ENCODE measurements at places on chromosomes 3 and 15. TPM values are rescaled to one million over a fixed set of nuclear protein-coding genes. Genes with fewer than 3 reads are reported as not detected.

Gene LDHAL6B
- not detected for total RNA-seq

Gene PKM
- total RNA-seq: 2,533 TPM

Gene TRANK1
- total RNA-seq: 2.1 TPM

Gene CORO2B
- total RNA-seq: 7.7 TPM

Gene IL5RA
- total RNA-seq: not detected

Gene TEX55
- not detected for total RNA-seq

- no peak for DNase-seq
Measured at GRCh38 chr3:188223936-188224335, 70.0 kb downstream of the LPP start.

DNA sequence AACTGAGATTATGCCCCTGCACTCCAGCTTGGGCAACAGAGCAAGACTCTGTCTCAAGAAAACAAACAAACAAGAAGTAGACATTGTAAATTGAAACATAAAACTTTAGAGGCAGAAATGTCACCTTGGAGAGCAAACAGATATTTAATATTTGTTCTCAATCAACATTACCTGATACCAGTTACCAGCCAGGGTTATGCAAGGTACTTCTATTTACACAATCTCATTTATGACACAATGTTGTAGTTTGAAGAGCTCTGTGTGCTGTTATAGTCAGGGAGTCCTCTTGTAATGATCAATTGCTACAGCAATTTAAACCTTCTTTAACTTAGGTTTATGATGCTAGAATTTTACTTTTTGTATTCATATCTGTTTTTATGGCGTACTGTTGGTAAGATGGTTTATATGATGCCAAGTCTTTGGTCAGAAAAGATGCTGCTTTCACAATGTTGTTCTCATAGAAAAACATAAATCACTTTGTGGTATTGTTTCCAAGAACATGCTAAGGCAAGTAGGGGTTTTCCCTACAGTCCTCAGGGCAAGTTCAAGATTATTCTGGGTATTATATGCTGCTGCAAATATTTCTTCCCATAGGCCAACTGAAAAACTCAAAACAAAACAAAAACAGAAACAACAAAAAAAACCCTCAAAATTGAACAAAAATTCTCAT is 173.5 kb downstream of the TNIK start:
- DNase-seq: no peak

DNA sequence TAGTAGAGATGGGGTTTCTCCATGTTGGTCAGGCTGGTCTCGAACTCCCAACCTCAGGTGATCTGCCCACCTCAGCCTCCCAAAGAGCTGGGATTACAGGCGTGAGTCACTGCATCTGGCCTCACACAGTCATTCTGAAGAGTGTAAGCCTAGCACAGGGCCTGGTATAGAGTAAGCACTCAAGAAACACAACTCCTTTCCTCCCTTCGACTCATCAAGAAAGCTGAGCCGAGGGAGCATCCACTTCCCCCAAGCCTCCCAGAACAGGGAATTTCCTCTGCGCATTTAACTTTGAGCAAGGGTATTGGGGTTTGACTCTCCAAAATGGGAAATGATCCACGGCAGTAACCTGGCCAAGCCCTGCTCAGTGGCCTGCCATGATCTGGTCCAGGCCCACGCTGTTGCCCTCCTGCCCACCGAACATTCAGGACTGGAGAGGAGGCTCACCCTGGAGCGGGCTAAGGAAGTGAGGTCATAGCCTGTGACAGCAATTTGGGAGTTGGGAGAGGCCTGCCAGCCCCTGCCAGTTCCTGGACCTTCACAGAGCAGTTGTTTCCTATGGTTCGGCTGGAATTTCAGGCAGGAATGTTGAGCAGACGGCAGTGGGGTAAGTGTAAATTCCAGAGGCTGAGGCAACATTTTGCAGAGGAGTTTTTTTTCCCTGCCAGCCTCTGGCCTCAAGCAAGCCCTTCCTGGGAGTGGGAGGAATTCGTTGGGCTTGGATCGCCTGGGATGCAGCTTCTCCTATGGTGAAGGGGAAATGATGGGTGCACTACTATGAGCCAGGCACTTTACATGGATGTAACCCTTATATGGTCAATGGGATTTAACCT is 21.2 kb upstream of the SMAD3 start:
- peak; percentile 80 for DNase-seq

DNA sequence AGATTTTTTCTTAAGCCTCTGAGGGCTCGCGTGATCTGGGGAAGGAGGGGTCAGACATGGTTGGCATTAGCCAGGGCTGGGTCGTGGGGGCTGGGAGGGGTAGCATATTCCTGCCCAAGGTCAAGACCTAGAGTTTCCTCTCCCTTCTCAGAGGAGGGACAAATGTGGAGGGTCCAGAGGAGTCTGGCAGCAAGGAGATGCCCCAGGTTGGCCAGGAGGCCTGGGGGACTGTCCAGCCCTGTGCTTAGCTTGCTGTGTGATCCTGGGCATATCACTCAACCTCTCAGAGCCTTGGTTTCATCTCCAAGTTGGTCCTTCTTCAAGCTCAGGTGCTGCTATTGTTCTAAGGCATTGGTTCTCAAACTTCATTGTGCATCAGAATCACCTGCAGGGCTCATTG is 9.1 kb upstream of the CAMP start:
- no peak for DNase-seq

- peak; percentile 13 for DNase-seq
Measured at GRCh38 chr15:76340198-76340802, 3.7 kb downstream of the ISL2 start.

- DNase-seq: no peak
Measured at GRCh38 chr3:140472306-140473020, 205.4 kb upstream of the TRIM42 start.

GRCh38 chr15:45177285-45177684 is 10.5 kb downstream of the SHF start:
- DNase-seq: no peak

DNA sequence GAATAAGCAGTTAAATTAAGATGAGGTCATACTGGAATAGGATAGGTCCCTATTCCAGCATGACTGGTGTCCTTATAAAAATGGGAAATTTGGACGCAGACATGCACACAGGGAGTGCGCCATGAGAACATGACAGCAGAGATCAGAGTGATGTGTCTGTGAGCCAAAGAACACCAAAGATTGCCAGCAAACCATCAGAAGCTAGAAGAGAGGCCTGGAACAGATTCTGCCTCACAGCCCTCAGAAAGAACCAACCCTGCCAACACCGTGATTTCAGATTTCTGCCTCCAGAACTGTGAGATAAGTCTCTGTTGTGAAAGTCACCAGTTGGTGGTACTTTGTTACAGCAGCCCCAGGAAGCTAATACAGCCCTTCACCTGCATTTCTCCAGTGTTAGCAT is 34.7 kb downstream of the EPHB1 start:
- DNase-seq: no peak

DNA sequence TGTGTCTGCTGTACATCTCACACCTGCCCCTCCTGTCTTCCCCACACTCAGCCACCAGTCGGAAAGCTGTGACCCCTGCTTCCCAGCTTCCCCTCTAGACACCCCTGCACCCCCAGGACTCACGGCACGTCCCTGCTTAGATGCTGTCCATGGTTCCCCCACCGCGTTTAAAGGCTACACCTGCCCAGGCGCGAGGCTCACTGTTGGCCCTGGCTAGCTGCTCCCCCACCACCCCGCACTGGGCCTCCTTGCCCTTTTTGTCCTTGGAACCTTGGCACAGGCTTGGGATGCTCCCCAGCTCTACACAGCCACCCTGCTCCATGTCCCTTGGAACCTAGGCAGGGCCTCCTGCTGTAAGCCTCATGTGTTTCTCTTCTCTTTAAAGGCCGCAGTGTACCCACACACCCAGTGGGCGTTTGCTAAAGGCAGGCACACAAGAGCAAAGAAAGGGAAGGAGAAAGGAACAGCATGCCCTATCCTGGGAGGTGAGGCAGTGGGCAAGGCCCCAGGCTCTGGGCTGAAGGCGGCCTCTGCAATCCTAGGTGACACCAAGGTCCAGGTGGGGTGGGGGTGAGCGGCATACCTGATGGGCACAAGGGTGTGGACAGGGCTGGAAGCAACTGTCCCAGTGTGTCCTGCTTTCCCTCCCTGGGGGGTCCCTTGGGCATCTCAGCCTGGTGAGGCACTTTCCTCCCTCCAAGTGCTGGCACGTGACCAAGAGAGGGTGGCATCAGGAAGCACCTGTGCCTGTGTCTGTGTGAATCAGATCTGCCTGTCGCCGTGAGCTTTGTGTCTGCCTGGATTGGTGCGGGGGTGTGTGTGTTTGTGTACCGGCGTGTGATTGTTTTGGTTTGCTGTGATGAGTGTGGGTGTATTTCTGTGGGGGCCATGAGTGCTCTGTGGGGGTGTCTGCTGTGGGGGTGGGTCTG is 54.4 kb downstream of the TPRA1 start:
- DNase-seq: no peak

GRCh38 chr15:23897091-23897490 is 210.0 kb upstream of the NDN start:
- no peak for DNase-seq

- DNase-seq: no peak
Measured at GRCh38 chr15:72998681-72999466, 53.4 kb upstream of the NEO1 start.

DNA sequence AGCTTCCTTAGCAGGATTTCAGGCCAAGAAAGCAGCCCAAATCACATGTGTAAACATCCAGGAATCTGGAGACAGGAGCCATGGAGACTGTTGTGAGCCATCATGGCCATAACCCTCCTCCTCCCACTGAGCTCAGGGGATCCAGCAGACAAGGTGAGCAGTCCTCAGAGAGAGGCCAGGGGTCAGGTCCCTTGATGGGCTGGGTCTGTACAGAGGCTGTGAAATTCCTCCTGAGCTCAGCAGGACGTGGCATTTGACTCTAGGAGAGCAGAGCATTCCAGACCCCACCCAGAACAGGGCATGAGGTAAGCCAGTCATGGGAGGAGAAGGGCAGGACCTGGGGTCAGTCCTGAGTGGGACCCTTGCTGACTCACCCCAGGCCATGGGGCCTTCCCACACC is 67.0 kb upstream of the ACAN start:
- no peak for DNase-seq

DNA sequence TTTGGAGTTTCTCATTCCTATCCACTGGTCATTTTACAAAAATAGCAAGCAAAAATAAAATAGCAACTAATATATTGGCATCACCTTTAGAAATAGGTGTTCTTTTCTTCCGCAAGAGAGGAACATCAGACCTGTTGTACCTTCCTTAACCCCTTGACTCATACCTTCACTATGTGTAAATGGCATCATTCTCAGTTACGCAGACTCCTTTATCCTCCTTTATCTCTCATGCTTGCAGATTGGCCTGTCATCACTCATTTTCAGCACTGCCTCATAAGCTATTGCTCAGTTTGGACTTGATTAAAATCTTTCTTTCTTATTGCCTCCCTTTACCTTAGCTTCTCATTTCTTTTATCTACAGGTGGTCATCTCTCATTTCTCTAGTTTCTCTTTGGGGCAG is 21.4 kb downstream of the ARHGEF26 start:
- DNase-seq: no peak

DNA sequence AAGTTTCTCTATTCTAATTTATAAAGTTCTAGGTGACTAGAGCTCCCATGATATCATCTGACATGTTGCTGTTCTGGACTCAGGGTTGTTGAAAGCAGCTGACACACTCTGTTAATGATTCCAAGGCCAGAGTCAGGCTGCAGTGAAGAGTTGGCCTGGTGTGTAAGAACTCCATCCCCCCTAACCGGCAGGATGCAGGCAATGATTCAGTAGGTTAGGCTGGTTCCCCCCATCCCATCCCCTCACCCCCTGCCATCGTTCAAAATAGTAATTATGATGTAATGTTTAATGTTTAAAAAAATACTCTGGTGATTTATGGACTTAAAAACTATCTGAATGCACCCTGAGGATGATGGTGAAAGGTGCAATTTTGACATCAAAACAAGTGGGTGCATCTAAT is 4.6 kb upstream of the TRIM71 start:
- no peak for DNase-seq

- DNase-seq: no peak
Measured at GRCh38 chr15:42130246-42130986, 26.0 kb downstream of the PLA2G4F start.

GRCh38 chr15:51982013-51982769 is 10.6 kb upstream of the LEO1 start:
- DNase-seq: peak; percentile 87

- DNase-seq: no peak
Measured at GRCh38 chr3:167330993-167331785, 48.9 kb downstream of the ZBBX start.

DNA sequence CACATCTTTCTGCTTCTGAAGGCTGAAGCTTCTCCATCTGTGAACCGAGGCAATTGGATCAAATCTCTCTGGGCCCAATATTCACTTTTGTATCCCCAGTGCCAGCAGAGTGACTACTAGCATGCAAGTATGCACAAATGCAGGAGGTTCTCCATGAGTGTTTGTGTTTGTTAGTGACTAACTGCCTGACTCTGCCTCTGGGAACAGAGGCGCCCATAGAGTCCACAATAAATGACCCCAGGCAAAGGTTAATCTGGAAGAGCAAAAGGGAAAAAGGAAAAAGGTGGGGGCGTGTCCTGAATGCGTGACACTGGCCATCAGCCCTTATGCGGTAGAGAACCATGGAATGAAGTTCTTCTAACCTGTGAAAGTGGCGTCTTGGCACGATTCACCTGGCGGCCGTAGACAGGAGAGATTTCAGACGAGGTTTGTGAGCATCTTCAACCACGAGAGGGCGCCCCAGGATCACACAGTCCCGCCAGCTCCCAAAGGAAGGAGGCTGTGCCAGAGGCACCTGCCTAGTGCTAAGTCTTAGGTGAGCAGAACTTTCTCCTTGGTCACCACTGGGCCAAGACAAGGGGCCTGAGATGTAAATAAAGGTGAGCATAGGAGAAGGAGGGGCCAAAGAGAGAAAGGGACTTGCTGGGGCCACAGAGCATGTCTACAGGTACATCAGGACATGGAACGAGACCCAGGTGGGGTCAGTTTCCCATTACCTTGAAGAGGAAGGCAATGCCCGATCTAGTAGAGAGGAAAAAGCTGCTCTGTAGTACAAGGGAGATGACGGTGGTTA is 44.2 kb downstream of the RBPMS2 start:
- DNase-seq: peak; percentile 48

DNA sequence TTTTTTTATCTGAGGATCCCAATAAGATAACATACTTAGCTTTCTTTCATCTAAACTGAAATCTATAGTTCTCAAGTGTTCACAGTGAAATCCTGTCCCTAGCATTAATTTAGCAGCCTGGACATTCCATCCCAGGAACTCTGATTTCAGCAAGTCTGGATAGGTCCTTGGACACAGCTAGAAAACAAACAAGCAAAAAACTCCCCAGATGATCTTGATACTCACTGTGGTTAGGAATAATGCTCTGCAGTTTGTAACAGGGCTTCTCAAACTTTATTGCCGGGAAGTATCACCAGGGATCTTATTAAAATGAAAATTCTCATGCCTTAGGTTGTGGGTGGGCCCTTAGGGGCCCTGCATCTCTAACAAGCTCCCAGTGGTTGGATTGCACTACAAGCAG is 24.3 kb downstream of the THBS1 start:
- no peak for DNase-seq

GRCh38 chr3:58005669-58006068 is 2.6 kb upstream of the FLNB start:
- DNase-seq: peak; percentile 91

- no peak for DNase-seq
Measured at GRCh38 chr15:77819851-77820728, 187.4 kb upstream of the LINGO1 start.
